Hepatocyte (in vitro differentiated cells): ENCODE measurements at places on chromosomes 3 and 15.

DNA sequence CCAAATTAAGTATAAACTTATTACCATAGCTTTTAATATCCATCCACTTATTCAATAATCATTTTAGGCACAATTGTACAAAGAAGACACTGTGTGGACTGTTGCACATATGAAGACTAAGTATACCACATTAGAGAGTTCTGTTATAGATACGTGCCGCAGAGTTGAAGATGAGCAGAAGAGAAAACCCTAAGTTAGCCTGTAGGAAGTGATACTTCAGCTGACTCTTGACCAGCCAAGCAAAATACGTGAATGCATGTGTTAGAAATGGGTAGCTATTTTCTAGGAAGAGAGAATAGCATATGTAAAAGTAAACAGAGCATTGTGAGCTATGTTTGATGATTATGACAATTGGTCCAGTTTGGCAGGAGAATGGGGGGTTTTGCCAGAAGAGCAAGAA, 272.0 kb upstream of the ATP11B start:
- DNase-seq: no peak

DNA sequence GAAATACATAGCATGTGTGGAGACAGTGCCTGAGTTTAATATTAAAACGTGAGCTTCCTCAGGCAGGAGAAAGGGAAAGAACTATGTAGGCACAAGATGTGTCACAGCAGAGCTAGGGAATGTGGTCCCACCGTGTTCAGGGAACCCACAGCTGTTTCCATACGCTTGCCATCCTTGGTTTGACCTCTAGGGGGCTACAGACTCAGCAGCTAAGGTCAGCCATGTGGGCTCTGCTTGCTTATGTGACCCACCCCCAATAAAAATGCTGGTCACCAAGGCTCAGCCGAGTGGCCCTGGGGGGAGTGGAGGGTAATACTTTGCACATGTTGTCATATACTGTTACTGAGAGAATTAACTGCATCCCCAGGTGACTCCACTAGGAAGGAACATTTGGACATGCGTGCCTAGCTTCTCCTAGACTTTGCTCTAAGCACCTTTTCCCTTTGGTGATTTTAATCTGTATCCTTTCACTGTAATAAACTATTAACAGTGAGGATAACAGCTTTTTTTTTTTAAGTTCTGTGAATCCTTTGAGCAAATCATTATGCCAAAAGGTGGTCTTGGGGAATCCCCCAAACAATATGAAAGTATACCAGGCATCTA, 3.3 kb downstream of the TUBGCP5 start:
- peak; percentile 57 for DNase-seq

DNA sequence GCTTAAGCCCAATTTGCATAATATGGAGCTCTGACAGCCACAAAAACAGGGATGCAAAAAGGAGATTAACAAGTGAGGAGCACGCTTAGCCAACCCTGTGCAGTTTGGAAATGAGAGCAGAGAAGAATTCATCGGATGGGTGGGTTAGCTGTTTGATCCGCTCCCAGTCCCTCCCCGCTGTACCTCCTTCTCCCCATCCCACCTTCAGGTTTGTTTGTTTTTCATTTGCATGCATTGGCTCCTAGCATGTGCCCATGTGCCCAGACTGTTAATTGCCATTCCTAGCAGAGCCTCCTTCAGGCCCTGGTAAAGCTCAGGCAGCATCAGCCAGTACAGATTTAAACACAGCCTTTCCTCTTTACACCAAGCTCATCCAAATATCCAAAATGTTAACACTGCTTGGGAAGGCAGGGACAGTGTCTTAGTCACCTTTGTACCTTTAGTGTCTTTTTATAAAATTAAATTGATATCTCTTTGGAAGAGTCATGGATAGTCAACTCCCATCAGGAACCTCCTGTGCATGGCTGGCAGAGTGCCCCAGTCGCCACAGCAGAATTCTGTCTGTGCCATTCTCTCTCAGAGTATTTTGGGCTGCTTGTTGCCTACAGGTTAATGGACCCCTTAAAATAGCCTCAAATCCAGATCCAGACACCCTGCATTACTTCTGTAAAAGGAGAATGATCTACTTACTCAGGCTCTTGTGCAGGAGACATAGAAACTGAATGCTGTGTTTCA, 244.2 kb downstream of the LSAMP start:
- no peak for DNase-seq

GRCh38 chr3:4531478-4532025, 38.4 kb downstream of the ITPR1 start:
- DNase-seq: peak; percentile 46

GRCh38 chr3:194661946-194662345, 10.0 kb downstream of the LSG1 start:
- DNase-seq: no peak

DNA sequence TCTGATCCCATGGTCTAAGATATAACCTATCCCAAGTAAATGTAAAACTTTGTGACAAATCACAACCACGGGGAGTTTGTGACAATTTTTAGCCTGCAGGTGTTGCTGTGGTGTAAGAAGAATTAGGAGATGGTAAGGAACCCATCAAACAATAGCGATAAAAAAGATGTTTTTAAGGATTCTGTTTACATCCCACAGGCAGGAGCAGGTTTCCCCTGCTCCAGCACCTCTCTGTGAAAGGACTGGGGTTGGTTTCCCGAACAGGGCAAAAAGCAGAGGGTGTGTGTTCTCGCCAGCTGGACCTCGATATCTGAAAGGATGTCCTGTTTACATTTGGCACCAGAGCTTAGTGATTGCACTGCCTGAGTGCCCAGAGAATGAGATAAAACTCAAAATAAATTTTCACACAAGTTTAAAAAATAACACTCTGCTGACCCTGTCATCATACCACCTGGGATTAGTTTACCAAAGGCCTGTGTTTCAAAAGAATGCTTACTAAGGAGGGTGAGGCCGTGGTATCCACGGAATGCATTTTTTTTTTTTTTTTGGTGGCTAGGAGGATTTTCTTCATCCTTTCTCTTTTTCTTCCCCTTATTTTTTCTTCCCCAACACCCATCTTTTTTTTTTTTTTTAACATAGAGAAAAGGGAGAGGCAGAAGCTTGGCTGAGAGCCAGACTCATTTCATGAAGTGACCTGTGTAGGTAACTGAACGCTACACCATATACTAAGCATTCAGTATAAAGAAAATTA, 151.8 kb upstream of the DPH6 start:
- DNase-seq: peak; percentile 34

DNA sequence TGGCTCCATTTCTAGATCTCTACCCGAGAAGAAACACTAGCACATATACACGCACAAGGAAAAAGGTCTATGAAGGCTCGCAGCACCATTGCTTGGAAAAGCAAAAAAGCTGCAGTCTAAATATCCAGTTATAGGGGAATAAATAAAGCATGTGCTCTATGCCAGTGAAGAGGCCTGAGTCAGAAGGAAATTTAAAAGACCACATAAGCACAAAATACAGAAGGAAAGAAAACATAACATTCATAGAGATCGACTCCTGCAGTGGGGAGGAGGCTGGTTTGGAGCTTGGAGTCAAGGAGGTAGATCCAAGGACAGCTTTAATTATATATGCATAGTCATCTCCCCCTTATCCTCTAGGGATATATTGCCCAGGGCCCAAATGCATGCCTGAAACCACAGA, 114.4 kb downstream of the PDZRN3 start:
- DNase-seq: no peak

GRCh38 chr15:40582726-40583246, 11.3 kb upstream of the KNL1 start:
- DNase-seq: no peak

GRCh38 chr3:73955494-73956070, 330.8 kb upstream of the PDZRN3 start:
- DNase-seq: no peak

- DNase-seq: no peak
These were observed 17.7 kb upstream of the OCA2 start for GRCh38 chr15:28116521-28117431.

DNA sequence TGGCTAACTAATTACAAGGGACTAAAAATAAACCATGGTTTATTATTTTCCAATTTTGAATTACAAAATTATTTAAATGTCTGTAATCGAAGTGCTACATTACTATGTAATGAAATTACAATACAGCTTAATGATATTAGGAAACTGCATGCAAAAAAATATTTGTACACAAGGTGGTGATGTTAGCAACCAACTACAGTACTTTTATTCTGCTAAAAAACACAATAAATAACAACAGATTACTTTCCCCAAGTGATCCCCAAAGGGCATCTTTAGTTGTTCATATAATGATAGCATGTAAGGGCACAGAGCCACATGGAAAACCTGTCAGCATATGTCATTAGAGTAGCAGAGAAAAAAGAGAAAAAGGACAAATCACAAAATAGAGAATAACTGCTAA, 147.5 kb upstream of the SOX2 start:
- no peak for DNase-seq

DNA sequence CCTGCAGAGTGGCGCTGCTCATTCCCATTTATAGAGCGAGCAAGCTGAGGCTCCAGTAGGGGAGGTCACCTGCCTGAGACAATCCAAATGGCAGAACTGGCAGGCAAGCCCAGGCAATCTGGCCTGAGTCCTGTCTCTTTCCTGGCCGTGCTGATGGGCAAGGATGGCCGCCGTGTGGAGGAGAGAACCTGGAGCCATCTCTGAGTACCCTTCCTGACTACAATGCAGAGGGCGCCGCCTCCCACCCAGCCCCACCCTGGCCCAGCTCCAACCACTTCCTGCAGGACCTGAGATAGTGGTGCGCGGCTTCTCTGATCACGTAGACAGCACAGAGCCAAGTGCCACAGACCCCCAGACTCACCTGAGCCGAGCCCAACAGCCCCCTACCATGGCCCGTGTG, 7.0 kb downstream of the TLR9 start:
- DNase-seq: no peak

GRCh38 chr3:14600075-14600474, 51.5 kb upstream of the CCDC174 start:
- DNase-seq: no peak

DNA sequence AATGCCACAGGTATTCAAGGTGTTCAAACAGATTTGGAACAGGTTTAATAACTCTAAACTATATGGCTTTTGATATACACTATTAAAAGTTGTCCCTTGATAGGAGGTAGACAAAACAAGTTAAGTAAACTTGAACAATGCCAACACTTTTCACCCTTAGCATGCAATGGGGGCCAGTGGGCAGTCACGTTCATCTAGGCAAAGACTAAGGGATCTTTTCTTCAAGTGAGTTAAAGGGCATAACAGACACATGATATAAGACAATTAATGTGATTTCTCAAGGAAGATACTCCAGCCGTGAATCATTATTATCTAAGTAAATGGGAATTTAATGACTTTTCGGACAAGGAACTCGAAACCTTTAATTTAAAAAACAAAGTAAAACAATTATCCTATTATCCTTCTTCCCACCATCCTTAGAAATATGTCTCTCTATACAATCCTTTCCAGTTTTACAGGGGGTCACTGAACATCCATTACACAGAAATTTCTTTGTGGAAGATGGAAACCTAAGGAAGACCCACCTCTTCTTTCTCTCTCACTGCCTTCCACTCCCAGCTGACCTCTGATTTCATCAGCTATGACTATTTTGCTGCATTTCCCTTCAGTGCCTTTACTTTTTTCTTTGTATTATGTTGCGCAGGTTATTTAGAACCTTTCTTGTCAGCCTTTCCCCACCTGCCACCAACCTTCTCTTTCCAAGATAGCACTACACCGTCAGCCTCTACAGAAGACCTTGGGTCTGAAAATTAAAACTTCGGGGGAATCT, 1.5 kb downstream of the CLDN1 start:
- no peak for DNase-seq

DNA sequence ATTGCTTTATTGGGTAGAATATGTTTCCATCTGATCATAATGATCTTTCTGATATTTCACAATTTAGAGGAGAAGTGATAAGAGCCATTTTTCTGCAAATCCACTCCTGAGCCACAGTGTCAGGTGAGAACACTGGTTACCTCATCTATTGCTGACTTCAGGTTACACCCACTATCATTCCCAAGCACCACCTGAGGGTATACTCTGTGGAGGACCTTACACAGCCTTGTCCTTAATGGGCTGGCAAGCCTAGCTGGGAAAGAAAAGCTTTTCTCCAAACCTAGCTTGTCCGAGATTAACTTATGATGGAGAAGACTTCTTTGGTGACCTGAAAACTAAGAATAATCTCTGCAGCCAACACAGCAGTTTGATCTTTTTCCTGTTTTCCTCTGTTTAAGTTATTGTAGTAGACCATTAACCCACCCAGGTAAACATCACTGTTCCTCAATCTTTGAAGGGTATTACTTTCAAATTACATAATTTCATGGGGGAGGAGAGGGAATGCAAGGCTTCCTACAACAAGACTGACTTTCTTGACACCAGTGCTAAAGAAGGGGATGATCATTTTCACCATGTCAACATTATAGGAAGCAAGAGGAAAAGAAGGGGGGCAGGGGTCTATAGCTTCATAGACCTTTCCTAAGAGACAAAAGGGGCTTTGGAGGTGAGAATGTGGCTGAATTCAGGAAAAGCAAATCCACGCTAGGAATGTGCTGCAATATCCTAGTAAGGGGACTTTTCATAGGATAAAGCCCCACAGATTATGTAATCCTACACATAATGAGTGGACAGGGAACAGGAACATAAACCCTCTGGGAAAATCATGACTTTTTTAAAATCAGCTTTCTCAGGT, 1.7 kb downstream of the NCEH1 start:
- peak; percentile 21 for DNase-seq

DNA sequence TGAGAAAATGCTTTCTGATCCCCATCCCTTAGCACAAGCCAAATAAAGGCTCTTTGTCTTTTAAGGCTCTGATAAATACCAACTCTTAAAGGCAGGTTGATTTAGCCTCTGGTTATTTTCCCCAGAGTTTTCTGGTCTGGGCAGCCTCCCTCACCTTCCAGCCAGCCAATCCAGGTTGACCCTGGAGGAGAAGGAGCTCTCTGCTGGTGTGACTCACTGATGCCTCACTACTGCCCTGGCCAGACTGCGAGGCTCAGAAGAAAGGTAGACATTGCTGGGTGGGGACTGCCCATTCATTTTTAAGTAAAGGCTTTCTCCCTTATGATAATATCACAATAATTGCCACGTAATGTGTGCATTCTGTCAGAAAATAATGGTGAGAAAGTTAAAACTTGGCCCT, 37.1 kb downstream of the SLCO3A1 start:
- DNase-seq: no peak

DNA sequence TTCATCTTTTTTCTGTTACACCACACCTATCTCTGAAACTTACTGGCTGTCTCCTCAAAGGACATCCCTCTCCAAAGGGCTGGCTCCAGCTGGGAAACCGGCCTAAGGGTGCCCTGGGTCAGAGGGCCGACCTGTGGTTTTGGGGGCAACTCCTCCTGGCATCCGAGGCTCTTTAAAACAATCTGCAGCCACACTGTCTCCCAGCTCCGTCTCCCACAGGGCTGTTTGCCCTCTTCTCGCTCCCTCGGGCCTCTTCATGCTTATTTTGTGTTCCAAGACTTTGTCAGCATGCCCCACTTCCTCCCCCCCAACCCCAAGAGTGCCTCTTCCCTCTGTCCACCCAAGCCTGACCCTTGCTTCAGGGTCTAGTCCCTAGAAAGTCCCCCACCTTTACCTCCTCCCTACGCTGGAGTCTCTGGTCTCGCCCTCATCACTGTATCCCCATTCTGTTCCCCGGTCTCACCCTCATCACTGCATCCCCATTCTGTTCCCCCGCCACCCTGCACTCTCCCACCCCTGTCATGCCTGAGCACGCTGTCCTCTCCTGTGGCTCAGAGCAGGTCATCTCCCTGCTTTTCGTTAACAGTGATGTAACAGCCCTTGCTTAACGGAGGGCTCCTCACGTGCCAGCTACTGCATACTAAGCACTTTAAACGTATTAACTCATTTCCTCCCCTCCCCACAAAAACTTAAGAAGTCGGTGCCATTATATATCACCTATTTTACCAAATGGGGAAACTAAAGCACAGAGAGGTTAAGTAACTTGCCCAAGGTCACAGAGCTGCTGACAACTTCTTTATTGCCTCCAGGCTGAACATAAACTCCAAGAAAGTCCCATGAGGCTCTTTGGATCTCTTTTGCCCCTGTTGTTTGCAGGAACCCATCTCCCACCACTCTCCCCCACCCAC, 1.1 kb upstream of the CSK start:
- DNase-seq: no peak
